ENCODE measurements at places on chromosomes 2 and 18. TPM values are rescaled to one million over a fixed set of nuclear protein-coding genes. Genes with fewer than 3 reads are reported as not detected.

Gene DLGAP1
- 0.45 TPM for total RNA-seq

Gene DES
- total RNA-seq: not detected

Gene SALL3
- total RNA-seq: not detected

DNA sequence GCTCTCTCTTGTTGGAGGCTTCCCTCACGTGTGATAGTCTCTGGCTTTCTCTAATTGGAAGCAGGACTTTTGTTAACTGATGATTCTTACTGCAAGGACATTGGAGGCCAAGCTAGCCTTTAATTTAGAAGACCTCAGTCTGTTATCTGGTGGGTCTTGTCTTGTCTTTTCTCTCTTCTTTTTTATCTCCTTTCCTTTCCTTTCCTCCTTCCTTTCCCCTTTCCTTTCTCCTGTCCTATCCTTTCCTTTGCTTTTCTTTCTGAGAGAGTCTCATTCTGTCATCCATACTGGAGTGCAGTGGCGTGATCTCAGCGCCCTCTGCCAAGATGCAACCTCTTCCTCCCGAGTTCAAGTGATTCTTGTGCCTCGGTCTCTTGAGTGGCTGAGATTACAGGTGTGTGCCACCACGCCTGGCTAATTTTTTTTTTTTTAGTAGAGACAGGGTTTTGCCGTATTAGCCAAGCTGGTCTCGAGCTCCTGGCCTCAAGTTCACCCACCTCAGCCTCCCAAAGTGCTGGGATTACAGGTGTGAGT is 18.1 kb downstream of the CCNYL1 start:
- peaks cover 17% of the 10 kb centered on the region for H3K4me1 ChIP-seq
- H3K36me3 ChIP-seq: peaks cover 7% of the 10 kb centered on the region
- H3K27ac ChIP-seq: no peak overlapping the region
- no peak overlapping the region for H3K4me3 ChIP-seq

DNA sequence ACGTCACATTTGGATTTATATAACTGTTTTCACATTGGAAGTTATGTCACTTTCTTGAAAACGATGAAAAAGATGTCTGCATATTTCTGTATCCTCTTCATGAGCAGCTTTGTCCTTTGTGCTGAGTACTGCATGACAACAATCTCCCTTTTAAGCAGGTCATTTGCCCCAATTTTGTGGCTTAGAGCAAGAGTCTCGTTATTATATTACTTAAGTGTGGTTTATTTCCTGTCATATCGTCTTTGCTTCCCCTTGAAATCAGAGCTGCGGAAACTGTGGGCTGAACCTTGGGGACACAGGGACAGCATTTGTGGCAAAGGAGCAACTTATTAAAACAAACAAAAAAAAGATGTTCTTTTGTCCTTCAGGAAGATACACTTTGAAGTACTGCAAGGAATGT is 254.0 kb upstream of the DSEL start:
- no peaks in the 10 kb centered on the region for H3K36me3 ChIP-seq
- H3K4me1 ChIP-seq: no peaks in the 10 kb centered on the region
- DNase-seq: no peak
- H3K27ac ChIP-seq: no peak overlapping the region

DNA sequence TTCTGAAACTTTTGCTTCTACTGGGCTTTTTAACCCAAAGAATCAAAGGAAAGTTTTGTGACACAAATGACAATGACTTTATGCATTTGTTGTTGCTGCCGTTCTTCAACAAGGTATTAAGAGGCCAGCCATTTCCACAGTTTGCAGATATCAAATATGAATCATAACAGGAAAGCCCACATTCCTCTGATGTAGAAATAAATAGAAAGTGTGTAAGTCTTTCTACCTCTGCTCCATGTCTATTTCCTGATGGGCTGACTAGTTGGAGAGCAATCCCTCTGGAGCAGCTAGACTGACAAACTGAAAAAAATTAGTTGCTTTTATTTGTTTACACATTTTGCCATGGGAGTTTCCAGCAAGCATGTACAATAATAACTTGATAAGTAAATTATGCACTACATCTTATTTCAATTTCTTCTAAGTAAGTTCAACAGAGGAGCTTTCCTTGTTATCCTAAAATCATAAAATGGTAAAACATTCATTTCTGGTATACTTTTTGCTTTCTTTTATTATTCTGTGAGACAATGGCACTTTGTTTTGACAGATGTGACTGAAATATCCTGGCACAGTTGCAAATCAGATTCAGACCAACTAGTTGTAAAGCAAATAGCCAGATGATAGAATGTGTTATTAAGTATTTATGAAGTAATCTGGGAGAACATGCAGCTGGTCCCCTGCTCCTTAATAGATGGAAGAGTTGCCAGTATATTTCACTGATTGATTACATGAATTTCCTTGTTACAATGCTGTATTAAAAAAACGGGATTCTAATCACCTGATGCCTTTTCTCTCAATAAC is 266.7 kb downstream of the METTL4 start:
- no peaks in the 10 kb centered on the region for H3K36me3 ChIP-seq
- peaks cover 5% of the 10 kb centered on the region for H3K27me3 ChIP-seq
- H3K27ac ChIP-seq: no peak overlapping the region
- no peak overlapping the region for H3K4me3 ChIP-seq

GRCh38 chr18:78603102-78603983 is 376.3 kb upstream of the SALL3 start:
- DNase-seq: no peak
- no peaks in the 10 kb centered on the region for H3K4me1 ChIP-seq
- no peak overlapping the region for H3K4me3 ChIP-seq
- no peaks in the 10 kb centered on the region for H3K36me3 ChIP-seq
- no peak overlapping the region for H3K27ac ChIP-seq
- H3K27me3 ChIP-seq: no peaks in the 10 kb centered on the region

Gene POMC
- 3.8 TPM for total RNA-seq

GRCh38 chr2:38581193-38582147 is 21.3 kb downstream of the HNRNPLL start:
- peak; percentile 43 for DNase-seq
- peaks cover 59% of the 10 kb centered on the region for H3K36me3 ChIP-seq

DNA sequence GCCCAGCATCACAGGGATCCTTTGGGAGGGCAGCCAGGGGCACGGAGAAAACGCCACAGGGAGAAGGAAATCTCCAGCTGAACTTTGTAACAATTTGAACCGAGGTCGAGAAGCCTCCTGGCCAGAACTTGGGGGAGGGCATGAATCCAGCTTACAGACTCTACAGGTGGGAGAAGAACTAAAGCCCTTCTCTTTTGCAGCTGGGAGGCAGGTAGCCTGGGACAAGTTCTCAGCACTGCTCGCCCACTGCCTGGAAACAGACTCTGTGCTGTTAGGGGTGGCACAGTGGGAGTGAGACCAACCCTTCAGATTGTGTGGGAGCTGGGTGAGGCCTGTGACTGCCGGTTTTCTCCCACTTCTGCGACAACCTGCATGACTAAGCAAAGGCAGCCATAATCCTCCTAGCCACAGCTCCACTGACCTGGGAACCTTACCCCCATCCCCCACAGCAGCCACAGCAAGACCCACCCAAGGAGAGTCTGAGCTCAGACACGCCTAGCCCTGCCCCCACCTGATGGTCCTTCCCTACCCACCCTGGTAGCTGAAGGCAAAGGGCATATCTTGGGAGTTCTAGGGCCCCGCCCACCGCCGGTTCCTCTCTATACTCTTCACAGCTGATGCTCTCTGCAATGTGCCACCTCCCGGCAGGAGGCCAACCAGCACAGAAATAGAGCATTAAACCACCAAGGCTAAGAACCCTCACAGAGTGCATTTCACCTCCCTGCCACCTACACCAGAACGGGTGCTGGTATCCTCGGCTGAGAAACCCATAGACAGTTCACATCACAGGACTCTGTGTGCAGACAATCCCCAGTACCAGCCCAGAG is 136.0 kb upstream of the SIX2 start:
- no peaks in the 10 kb centered on the region for H3K36me3 ChIP-seq
- no peaks in the 10 kb centered on the region for H3K4me1 ChIP-seq
- DNase-seq: no peak
- no peak overlapping the region for H3K4me3 ChIP-seq
- H3K27ac ChIP-seq: no peak overlapping the region

DNA sequence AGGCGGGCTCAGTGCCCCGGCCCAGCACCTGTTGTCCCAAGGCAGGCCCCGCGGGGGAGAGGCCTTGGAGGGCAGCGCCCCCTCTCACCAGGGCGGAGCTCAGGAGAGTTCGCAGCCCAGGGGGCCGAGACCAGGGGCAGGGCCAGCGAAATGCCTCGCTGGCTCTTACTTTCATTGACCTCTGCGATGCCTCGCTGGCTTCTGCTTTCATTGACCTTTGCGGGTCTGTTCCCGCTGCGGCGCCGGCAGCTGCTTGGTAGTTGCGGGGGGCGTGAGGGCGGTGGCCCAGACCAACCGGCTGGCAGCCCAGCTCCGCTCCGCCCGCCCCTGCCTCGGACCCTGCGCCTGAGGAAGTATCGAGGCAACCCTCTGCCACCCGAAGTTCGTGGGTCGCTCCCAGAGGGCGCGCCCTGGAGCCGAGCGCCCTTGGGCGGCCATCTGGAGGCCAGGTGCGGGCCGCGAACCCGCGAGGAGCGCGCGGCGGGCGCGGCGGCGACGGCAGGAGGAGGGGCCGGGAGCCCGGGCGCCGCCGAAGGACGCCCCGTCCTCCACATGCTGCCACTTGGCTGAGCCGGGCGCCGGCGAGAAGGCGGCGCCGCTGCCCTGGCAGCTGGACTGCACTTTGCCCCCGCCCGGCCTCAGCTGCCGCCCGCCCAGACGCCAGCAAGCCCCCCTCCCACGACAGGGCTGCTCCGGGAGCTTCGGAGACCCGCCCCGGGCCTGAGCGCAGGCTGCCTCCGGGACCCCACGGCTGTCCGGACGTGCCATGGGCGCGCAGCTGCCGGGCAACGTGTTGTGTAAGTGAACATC is 118.0 kb upstream of the MSTN start:
- H3K27ac ChIP-seq: no peak overlapping the region
- peaks cover 19% of the 10 kb centered on the region for H3K27me3 ChIP-seq
- H3K4me1 ChIP-seq: peaks cover 6% of the 10 kb centered on the region
- no peaks in the 10 kb centered on the region for H3K36me3 ChIP-seq
